ENCODE measurements at places on chromosomes 12 and 14.

- no peak for DNase-seq
Observed at GRCh38 chr14:100539003-100539660, 48.1 kb downstream of the BEGAIN start.

GRCh38 chr12:94617101-94617500 lies 33.3 kb downstream of the TMCC3 start:
- DNase-seq, result no peak

- DNase-seq, result no peak
Observed at GRCh38 chr12:113470871-113471618, 626 bp downstream of the LHX5 start.

DNA sequence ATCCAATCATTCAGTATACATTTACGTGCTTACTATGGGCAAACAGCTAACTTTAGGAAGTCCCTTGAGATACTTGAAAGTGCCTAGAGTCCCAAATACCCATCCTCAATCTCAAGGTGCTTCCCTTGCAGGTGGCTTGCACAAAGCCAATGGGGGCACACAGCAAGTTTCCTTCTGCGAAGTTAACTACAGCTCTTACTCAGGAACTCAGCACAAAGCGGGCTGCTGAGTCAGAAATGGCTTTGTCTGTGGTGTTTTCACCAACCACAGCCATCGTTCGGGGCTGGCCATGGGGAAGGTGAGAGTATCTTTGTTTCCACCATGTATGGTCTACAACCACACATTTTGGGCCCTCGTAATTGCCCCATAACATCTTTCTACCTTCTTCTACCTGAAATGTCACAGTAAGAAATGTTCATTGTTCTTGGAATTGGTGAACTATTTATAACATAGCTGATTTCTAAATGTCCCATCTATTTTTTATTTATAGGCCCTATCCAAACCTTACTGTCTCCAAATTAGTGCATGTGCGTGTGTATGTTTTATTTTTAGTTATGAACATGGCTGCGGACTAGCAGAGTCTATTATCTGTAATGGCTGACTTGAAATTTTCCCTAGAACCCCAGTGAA lies 13.9 kb downstream of the MFAP5 start:
- DNase-seq, result no peak

- no peak for DNase-seq
Observed at GRCh38 chr12:106576848-106577247, 6.0 kb upstream of the RFX4 start.

GRCh38 chr12:98403936-98404335 lies 111.5 kb upstream of the TMPO start:
- DNase-seq, result no peak

DNA sequence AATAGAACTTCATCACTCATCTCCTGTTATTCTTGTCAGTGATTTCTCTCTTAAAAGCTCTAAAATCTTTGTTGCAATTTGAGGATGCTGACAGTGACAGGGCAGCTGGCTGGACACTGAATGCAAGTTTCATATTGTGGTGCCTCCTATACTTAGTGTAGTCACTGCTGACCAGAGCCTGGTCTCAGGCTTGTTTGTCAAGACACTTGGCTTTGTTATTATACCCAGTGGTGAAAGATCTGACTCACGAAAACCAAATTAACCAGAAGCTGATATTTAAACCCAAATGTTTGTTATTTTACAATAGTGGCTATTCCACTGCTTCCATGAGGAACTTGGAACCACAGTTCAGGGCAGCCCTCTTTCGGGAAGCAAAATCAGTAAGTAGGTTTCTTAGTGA lies 42.8 kb downstream of the RPGRIP1 start:
- DNase-seq, result no peak

- no peak for DNase-seq
Observed at GRCh38 chr14:103065861-103066260, 8.5 kb upstream of the CDC42BPB start.

GRCh38 chr12:25500651-25501050 lies 52.4 kb downstream of the LMNTD1 start:
- DNase-seq, result no peak

DNA sequence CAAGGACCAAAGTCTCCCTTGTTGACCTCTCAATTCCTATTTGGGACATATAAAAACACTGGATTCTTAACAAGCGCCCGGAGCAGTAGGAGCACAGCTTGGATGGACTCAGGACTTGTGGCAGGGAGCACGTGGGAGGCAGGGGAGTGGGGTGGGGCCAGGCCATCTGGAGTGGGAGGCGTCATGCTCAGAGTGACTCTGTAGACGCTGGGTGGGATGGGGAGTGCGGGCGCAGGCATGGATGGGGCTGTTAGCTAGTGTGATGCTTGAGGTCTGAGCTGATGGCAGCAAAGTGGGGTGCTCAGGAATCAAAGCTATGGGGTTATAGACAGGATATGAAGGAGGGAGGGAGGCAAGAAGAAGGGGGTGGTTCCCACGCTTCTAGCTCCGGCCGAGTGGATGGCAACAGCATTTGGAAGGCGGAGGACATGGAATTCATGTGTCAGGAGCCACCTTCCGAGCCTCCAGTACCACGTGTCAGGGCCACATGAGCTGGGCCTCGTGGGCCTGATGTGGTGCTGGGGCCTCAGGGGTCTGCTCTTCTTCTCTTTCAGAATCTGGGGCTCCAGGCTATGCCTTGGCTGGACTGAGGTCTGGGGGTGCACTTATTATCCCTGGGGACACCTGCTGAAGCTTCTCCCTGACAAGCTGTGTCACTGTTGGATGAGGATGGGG lies 26.2 kb downstream of the MEG3 start:
- DNase-seq, result no peak

DNA sequence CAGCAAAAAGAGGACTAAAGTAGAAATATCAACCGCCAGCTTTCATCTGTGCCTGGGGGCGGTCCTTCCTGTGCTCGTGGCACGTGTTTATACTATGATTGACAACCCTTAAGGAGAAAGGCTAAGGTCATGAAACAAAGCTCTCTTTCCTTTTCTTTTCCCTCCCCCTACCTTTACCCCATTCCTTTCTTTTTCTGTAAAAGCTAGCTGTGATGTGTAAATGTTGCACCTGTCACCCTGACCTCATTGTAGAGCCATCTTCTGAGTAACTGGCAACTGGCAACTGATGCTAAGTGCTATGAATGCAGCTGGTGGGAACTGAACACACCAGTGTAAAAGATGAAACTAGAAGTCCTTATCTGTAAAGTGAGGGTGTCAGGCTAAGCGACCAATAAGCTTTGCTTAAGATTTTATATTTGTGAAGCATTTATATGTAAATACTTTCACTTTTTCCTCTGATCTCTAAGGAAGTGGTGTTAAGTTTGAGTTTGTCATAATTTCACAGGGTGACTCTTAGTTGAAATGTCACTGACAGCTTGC lies 102.8 kb upstream of the BCAT1 start:
- DNase-seq, result no peak

GRCh38 chr12:94730847-94731246 lies 80.5 kb upstream of the TMCC3 start:
- DNase-seq, result no peak

GRCh38 chr12:64824500-64825142 lies at the start of gene TBC1D30:
Gene TBC1D30, plus strand, starts transcription at chr12:64824647. Its CDS starts 233 bp downstream, at chr12:64824880.
- DNase-seq, result no peak

- DNase-seq, result no peak
Observed at GRCh38 chr12:22360774-22361173, 26.3 kb upstream of the ST8SIA1 start.

GRCh38 chr14:29637411-29637810 lies 290.2 kb downstream of the PRKD1 start:
- DNase-seq, result no peak

Measured in SIG-M5 (cell line).